ENCODE measurements at places on chromosomes 3 and 15.

- H3K27ac ChIP-seq: no peak overlapping the region
- no peak for DNase-seq
- peaks cover 8% of the 10 kb centered on the region for H3K4me1 ChIP-seq
- H3K27me3 ChIP-seq: no peaks in the 10 kb centered on the region
- H3K36me3 ChIP-seq: no peaks in the 10 kb centered on the region
Measured at GRCh38 chr15:47820057-47820746, 102.9 kb downstream of the SEMA6D start.

DNA sequence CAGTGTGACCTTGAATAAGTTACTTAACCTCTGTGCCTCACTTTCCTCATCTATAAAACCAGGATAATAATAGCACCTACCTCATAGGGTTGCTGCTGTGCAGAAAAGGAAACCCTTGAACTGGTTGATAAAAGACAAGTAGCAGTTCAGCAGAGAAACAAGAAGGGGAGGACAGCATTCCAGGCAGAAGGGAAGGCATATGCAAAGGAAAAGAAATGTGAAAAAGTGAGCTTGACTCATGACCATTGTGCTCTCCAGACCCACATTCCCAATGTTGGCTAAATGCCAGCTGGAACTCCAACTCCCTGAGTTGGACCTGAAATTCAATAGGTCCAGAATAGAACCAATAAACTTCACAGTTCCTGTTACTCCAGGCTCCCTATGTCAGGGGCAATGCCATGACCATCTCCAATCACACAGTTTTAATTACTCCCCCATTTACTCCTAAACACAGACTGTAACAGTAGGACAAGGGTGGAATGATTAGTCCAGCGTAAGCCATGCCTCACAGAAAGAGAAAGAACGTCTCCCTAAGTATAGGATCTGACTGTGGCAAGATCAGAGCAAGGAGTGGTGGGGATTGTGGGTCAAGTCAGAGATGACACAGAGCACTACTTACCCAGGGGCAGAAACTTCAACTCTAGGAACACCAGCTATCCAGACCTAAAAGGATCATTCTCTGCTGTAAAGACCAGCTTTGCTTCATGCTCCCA, 26.9 kb downstream of the PRKAR2A start:
- no peaks in the 10 kb centered on the region for H3K36me3 ChIP-seq
- H3K4me1 ChIP-seq: no peaks in the 10 kb centered on the region
- no peak overlapping the region for H3K4me3 ChIP-seq
- no peak overlapping the region for H3K27ac ChIP-seq
- DNase-seq: peak; percentile 9

- H3K36me3 ChIP-seq: no peaks in the 10 kb centered on the region
- H3K4me3 ChIP-seq: no peak overlapping the region
- H3K27ac ChIP-seq: no peak overlapping the region
- no peaks in the 10 kb centered on the region for H3K4me1 ChIP-seq
- DNase-seq: no peak
Measured at GRCh38 chr3:129778871-129779270, 114.6 kb downstream of the TMCC1 start.

DNA sequence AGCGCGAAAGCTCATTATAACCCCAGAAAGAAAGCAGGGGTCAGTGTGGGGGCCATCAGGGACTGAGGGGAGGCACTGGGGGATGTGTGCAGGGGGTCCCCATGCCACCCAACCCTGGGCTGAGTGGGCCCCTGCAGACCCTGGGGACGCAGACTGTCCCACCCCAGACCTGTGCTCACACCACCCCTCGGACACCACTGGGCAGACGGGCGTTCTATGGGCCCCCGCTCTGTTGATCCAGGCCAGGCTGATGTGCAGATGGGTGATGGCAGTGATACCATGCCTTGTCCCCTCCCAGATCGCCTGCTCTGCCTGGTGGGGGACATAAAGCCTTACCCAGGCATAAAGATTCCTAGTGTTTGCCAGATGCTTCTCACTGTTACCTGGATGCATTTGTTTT, 259.7 kb upstream of the TLE3 start:
- H3K36me3 ChIP-seq: no peaks in the 10 kb centered on the region
- no peaks in the 10 kb centered on the region for H3K27me3 ChIP-seq
- H3K4me1 ChIP-seq: peaks cover 5% of the 10 kb centered on the region
- no peak overlapping the region for H3K4me3 ChIP-seq
- no peak for DNase-seq
- H3K27ac ChIP-seq: no peak overlapping the region

GRCh38 chr3:123081718-123082369, 15.0 kb downstream of the PDIA5 start:
- DNase-seq: no peak
- no peak overlapping the region for H3K4me3 ChIP-seq
- peaks cover 70% of the 10 kb centered on the region for H3K4me1 ChIP-seq
- no peaks in the 10 kb centered on the region for H3K27me3 ChIP-seq
- no peaks in the 10 kb centered on the region for H3K36me3 ChIP-seq
- peak overlapping the region; percentile 36 for H3K27ac ChIP-seq

GRCh38 chr15:36884936-36885635, 215.3 kb downstream of the MEIS2 start:
- no peaks in the 10 kb centered on the region for H3K4me1 ChIP-seq
- H3K4me3 ChIP-seq: no peak overlapping the region
- peak overlapping the region; percentile 19 for H3K27ac ChIP-seq
- DNase-seq: no peak

GRCh38 chr3:24690777-24691176, 196.1 kb upstream of the THRB start:
- no peak overlapping the region for H3K4me3 ChIP-seq
- H3K36me3 ChIP-seq: no peaks in the 10 kb centered on the region
- H3K27ac ChIP-seq: no peak overlapping the region
- H3K27me3 ChIP-seq: no peaks in the 10 kb centered on the region

GRCh38 chr3:117540597-117540996, 831.0 kb downstream of the TUSC7 start:
- no peaks in the 10 kb centered on the region for H3K36me3 ChIP-seq
- no peak overlapping the region for H3K4me3 ChIP-seq
- DNase-seq: no peak
- H3K27ac ChIP-seq: no peak overlapping the region
- H3K27me3 ChIP-seq: no peaks in the 10 kb centered on the region
- H3K4me1 ChIP-seq: no peaks in the 10 kb centered on the region

GRCh38 chr15:80162059-80162554, 9.3 kb downstream of the FAH start:
- DNase-seq: no peak
- H3K4me3 ChIP-seq: no peak overlapping the region
- H3K4me1 ChIP-seq: peaks cover 24% of the 10 kb centered on the region
- H3K27me3 ChIP-seq: no peaks in the 10 kb centered on the region
- no peaks in the 10 kb centered on the region for H3K36me3 ChIP-seq
- peak overlapping the region; percentile 47 for H3K27ac ChIP-seq

GRCh38 chr3:30576946-30577345, 29.5 kb upstream of the TGFBR2 start:
- H3K27me3 ChIP-seq: no peaks in the 10 kb centered on the region
- no peak overlapping the region for H3K4me3 ChIP-seq
- peaks cover 15% of the 10 kb centered on the region for H3K4me1 ChIP-seq
- DNase-seq: no peak
- no peaks in the 10 kb centered on the region for H3K36me3 ChIP-seq

- no peaks in the 10 kb centered on the region for H3K36me3 ChIP-seq
- no peaks in the 10 kb centered on the region for H3K27me3 ChIP-seq
- H3K4me1 ChIP-seq: peaks cover 35% of the 10 kb centered on the region
- H3K27ac ChIP-seq: peak overlapping the region; percentile 79
- DNase-seq: peak; percentile 41
- H3K4me3 ChIP-seq: no peak overlapping the region
Measured at GRCh38 chr15:98799461-98800390, 151.4 kb downstream of the IGF1R start.

DNA sequence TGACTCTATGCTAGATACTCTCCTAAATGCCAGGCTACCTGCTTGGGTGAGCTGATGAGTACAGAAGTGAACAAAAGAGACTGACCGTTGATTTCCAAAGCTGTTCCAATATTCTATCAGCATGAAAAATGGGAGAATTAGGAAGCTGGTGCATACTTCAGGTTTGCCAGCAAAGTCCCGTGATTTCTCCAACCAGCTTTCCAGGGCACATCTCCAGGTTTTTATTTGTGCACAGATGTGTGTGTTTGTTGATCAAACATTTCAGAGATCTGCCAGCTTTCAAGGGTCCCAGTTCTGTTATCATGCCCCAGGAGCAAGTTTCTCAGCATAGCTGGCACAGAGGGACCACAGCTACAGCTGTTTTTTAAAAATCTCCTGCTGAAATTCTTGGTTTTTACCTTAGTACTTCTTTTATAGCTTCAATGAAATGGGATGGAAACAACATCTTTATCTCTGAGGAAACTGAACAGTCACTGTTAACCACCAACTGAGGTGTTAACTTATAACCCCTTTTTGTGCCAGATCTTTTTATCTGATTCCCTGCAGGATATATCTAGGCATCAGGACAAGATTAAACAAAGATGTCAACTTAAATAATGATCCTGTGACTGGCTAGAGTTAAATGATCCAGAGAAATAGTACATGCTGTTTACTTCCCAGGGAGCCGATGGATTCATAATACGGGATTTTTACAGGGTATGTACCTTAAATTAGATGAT, 380.8 kb downstream of the GRM7 start:
- no peak for DNase-seq
- H3K4me3 ChIP-seq: no peak overlapping the region
- no peaks in the 10 kb centered on the region for H3K27me3 ChIP-seq
- no peaks in the 10 kb centered on the region for H3K36me3 ChIP-seq
- H3K4me1 ChIP-seq: no peaks in the 10 kb centered on the region
- H3K27ac ChIP-seq: no peak overlapping the region

GRCh38 chr15:81523867-81524266, 149.9 kb upstream of the TMC3 start:
- no peaks in the 10 kb centered on the region for H3K27me3 ChIP-seq
- no peak for DNase-seq
- H3K4me3 ChIP-seq: no peak overlapping the region

DNA sequence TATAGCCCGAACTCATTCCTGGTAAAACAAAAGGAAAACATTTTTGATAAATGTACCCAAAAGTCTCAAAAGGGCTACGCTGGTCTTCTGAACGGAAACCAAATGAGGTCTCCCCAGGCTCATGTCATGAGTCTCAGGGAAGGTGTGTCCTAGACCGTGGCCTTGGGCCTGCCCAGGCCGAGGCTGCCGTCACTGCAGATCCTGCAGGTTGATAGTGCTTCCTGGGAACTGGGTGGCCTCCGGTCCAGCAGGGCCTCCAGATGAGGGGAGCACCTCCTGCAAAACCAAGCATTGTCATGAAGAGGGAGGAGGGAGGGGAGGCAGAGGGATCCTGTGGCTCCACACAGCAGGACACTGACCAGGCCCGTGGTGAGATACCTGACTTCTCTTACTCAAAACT, 37.5 kb downstream of the ZXDC start:
- no peak for DNase-seq
- H3K36me3 ChIP-seq: no peaks in the 10 kb centered on the region
- no peaks in the 10 kb centered on the region for H3K4me1 ChIP-seq
- no peak overlapping the region for H3K27ac ChIP-seq
- H3K27me3 ChIP-seq: no peaks in the 10 kb centered on the region

- no peak for DNase-seq
- peaks cover 5% of the 10 kb centered on the region for H3K27me3 ChIP-seq
- no peaks in the 10 kb centered on the region for H3K4me1 ChIP-seq
- H3K36me3 ChIP-seq: no peaks in the 10 kb centered on the region
- no peak overlapping the region for H3K27ac ChIP-seq
Measured at GRCh38 chr15:68834346-68834745, 13.7 kb upstream of the ANP32A start.
